ENCODE measurements at places on chromosomes 11 and 22.

- no peak for DNase-seq
Observed at GRCh38 chr11:19646921-19647320, 65.7 kb upstream of the NAV2 start.

DNA sequence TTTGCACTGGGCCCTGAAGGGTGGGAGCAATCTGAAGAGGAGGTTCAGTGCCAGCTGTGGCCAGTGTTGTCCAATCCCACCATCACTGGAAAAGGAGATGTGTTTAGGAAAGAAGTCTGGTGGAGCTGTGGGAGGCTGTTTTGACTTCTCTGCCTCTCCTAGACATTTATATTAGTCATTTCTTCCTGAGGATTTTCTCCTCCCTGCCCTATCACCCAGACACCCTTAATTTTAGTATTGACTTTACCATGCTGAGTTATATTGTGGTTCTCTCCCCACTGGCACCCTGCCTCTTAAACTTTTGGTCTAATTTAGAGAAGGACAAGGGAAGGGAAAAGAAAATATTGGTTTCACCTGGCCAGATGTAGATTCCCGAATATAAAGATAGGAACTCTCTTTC lies 159.1 kb downstream of the WNT11 start:
- no peak for DNase-seq

DNA sequence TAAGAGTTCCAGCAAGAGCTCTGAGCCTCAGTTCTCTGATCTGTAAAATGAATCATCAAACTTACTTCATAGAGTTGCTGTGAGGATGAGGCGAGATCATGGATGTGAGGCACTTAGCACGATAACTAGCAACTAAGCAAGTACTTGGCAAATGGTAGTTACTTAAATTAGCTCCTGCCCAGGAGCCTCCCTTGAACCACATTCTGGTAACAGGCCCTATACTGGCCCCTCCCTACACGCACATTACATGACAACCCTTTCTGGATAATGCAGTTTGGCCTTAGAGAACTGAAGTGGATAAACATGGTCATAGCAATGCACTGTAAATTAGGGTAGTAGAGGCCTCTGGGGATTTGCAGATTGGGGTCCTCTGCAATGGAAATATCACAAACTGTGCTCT lies 187.4 kb upstream of the NARS2 start:
- DNase-seq = no peak

DNA sequence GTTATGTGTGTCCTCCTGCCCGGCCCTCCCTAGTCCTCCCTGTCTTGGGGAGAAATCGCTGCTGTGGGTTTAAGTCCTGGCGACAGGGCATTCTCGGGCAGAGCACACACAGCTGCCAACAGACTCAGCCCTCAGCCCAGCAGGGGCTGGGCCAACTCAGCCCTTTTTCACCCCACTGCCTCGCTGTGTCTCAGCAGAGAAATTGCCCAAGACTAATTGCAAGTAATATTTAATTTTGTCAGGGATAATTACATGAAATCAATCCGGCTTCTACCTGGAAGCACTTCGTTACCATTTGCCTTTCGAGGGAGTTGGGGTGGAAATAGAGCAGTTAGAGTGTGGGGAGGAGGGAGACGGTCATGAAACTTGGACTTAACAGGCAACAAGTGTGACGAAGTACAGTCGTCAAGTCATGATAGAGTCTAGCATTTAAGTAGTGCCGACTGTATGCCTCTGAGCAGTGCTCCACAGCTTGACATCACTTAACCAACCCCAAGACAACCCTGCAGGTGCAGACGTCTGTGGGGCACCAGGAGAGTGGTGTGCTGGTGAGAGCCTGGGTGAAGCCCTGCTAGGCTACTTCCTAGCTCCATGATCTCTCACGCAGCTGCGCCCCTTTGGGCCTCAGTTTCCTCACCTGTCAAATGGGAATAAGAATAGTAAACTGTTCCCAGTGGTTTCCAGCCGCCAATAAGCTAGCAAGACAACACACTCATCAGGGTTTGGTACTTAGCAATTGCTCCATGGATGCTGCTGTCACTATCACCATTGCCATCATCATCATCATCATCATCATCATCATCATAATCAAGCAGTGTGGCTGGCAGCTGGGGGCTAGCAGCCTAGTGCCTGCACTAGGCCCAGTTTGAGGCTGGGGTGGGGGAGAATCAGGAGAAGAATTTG lies 29.2 kb downstream of the MN1 start:
- DNase-seq = no peak

- no peak for DNase-seq
Observed at GRCh38 chr11:12270215-12270797, 107.1 kb upstream of the PARVA start.

DNA sequence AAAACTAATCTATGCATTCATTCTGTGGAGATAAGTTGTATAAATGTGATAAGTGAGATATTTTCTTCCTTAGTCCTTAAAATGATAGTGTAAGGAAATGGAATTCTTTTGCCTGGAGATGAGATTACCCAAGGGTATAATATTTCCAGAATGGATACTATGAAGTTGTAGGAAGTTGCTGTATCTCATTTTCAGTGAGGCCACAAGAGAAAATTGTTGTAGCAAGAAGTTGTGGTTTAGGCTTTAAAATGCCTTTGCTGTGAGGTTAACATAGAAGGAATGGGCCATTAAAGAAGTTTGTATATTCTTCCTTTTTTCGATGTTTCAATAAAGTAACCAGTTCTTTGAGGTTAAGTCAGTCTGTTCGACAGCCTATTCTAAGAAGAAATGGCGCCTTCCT lies 50.7 kb upstream of the LIN7C start:
- no peak for DNase-seq

GRCh38 chr11:131977231-131977630 lies 606.8 kb downstream of the NTM start:
- no peak for DNase-seq

DNA sequence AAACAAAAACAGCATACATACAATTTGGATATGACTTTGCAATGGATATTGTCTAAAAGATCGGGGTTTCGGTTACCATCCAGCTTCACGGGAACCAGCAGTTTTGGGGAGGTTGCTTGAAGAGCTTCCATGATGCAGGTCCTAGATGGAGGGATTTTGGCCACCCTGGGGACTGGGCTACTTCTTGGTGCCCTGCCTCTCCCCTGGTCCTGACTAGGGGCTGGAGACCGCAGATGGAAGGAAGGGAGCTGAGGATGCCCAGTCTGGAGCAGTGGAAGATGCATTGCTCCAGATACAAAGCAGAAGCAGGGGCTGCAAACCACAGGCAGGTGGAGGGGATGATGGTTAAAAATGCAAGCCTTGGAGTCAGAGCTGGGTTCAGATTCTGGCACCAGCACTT lies 13.5 kb downstream of the SOX10 start:
- DNase-seq = no peak

GRCh38 chr11:27161071-27161470 lies 120.5 kb downstream of the BBOX1 start:
- no peak for DNase-seq

GRCh38 chr11:95306801-95307200 lies 75.8 kb upstream of the SESN3 start:
- DNase-seq = no peak

- DNase-seq = no peak
Observed at GRCh38 chr11:119788096-119788883, 59.3 kb upstream of the NECTIN1 start.

DNA sequence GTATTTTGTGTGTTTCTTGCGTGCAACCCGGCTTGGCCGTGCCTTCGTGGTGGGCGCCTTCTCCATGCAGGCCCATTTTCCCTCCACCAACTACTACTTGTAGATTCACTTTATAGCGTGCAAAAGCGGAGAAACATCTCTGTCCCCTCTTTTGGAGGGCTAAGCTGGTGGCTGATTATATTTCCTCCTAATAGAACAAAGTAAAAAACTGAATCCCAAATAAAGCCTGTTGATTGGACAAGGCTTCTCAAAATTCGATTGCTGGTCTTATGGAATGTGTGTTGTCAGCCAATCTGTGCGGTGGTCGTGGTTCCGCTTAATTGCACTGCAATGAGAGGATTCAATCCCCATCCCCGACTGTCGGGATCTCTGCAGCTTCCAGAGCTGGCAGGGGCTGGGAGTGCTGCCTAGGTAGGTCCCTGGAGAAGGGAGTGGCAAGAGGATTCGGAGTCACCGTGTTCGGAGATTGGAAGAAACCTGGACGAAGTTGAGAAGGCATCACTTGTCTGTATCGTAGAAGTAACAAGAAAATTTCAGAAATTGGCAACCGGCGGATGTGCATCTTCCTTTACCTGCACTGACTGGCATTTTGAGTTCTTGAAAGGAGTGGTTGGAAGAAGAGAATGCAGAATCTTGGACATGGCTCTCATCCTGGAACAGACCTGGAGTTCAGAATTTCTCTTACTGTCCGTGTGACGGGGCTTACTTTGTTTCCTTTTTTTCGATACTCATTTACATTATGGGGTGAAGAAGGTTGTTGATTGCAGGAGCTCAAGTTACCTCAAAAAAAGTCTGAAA lies 1.1 kb downstream of the HMGXB4 start:
- DNase-seq = no peak

DNA sequence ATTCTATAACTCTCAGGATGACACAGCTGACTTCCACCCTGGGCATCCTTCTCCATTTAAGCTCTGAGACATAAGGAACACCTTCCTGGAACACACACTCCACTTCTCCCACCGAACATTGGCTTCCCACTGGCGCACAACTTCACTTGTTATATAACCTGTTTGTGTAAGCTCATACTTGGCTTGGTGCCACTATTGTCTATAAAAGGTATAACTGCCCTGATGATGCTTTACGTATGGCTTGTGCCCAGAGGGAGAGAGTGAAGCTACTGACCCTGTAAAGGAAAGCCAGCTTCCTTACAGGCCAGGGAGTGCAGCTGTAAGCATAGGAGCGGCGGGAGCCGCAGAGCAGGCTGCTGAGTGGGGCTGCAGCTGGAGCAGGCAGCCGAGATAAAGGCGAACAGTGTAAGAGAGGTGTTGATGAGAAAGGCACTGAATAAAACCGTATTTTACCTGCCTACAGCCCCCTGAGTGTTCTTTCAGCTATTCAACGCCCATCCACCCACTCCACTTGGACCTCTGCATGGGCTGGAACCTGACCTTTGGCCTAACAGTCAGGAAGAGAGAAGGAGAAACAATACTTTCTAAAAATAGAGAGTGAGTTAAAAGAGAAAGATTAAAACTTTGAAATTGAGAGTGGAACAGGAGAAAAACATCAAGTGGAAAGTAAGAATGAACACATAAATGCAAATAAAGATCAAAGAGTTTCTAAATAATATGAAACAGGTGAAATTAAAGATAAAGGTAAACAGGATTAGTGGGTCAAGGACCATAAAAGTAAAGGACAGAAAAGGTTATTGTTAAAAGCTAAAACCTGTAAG lies 252.1 kb upstream of the ARHGAP42 start:
- DNase-seq = no peak

DNA sequence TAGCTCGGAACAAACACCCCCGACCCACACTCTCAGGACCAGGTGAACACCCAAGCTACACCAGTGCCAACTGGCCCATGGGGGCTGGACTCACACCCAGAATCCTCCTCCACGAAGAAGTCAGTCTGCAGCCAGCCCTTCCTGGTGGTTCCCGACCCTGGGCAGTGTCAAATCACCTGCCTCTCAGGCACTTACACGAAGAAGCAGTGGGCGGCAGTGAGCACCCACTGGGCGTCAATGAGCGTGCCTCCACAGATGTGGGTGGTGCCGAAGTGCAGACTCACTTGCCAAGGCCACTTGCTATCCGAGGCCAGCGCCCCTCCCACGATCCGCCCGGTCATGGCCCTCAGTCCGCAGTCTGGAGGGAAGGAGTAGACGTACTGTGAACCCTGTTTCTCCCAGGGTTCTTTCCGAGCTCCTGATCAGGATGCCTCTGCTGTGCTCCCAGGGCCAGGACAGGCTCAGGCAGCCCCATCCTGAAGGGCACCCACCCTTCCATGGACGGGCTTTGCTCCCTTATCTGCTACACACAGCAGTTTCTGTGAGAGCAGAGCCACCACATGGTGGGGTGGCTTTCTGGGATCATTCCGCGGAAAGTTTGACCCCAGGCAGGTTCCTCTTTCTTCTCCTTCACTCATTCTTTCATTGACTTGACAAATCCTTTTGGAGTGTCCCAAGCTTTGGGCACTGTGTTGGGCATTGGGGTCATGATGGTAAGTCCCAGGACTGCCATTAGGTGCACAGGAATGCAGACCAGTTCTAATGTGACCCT lies 19.4 kb downstream of the TMPRSS13 start:
- DNase-seq = no peak

GRCh38 chr22:50717709-50718351 lies 20.2 kb upstream of the ACR start:
- DNase-seq = no peak

- peak; percentile 41 for DNase-seq
Observed at GRCh38 chr11:10606536-10607208, 38.2 kb upstream of the LYVE1 start.

- no peak for DNase-seq
Observed at GRCh38 chr11:112769584-112769983, 191.6 kb upstream of the NCAM1 start.

DNA sequence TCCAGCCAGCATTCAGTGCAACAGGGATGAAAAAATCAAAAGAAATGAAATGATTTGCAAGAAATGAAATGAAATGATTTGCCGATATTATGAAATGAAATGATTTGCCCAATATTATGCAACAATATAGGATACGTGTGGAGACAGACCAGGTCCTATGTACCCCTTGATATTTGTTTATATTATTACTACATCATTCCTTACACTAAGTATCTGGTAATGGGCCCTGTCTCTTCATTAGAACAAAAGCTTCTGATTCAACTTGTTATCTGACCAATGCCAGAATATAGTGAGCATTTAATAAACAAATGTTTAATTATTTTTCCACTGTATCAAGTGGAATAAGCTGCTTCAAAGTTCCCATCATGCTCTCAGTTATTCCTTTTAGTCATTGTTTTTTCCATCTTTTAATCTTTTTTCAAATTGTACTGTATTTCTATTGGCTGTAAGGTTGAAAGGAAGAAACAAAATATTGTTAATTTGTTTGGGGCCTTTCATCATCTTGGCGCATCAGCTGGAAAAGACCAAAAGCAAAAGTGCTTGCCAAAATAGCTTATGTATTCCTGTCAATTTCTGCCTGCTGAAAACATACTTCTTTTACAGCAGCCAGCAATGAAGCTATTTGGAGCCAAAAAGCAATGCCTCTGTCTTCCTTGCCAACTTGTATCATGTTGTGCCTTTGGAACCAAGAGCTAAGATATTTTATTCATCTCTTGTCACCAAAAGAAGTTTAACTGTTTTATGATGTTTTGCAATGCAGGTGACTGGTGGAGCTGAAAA lies 2314.9 kb downstream of the LRRC4C start:
- no peak for DNase-seq
